ENCODE measurements at places on chromosomes 4 and X.

DNA sequence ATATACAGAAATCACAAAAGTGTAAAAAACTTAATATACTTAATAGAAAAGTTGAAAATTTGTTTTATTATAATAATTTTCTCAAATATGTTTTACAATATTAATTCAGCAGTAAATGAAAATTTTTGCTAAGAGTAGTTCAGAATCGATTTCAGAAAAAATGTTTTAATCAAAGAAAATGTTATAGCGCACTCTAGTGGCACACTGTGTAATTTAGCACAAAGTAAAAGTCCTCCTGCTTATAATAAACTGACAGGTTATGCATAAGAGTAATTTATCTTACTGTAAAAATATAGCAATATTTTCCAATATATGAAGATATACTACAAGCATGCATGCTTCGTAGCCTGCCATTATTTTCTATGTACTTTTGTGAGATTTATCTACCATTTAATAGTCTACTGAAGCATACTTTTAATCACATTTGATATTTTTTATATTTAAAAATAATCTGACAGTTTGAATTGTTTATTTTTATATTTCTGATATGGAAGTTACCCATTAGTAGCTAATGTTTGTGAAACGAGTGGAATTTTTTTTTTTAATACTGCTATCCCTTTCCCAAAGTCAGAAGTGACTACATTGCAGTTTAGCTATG, 217.9 kb upstream of the KLHL4 start:
- no peak for ATAC-seq

DNA sequence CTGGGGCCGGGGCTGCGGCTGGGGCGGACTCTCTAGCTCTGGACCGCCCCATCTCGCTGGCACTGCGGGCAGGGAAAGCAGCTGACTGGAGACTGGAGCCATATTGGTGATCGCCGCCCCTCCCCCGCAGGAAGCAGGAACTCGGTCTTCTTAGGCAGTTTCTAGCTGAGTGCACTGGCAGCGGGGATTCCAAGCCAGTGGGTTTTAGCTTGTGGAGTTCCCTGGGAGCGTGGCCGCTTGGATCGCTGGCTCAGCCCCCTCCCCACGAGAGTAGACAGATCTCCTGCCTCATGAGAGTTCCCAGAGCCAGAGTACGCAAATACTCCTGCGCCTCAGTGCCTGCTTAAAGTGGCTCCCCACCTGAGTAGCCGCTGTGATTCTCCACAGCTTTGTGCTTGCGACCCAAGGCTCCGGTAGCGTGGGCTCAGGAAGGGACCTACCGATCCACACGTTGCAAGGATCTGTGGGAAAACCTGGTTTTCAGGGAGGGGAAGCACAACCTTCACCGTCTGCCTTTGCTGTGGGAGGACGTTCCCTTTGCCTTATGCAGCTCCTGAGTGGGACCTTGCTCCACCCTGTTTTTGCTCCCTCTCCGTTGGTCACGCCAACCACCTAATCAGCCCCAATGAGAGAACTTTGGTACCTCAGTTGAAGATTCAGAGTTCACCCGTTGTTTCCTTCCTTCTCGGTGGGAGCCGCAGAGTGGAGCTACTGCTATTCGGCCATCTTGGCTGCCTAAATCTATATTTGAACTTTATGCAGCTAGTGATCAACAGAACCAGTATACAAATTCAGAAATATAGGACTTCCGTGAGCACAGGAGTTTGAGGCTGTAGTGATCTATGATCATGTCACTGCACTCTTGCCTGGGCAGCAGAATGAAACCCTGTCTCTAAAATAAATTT, 803.9 kb upstream of the PCDH10 start:
- ATAC-seq: no peak

GRCh38 chr4:126267689-126268088, 952.9 kb downstream of the FAT4 start:
- no peak for ATAC-seq

- ATAC-seq: no peak
Measured at GRCh38 chr4:10741961-10742699, 57.6 kb upstream of the CLNK start.

GRCh38 chrX:149131774-149132173, 373.3 kb downstream of the IDS start:
- no peak for ATAC-seq

DNA sequence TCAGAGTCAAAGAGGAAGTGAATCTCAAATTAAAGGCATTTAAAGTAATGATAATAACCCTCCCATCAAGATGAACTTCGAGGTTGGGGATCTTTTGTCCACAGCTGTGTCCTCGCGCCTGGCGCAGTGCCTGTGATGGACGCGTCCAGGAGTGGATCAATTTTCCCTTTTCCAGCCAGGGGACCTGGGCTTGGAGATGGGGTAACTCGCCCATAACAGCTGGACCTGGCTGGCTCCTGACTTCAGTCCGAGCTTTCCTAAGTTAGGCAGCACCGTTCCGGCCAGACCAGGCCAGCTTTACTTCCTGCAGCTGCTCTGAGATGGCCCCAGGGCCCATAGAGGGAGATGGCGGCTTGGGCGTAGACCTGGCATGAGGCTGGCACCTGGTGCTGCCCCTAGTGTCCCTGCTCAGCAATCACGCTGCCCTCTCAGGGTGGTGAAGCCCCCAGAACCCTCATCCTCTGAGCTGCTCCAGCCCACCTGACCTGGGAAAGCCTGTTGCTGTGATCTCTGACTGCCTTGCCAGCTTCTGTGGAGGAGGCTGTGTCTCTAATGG, 23.9 kb downstream of the ADRA2C start:
- no peak for ATAC-seq

GRCh38 chrX:16827225-16827624, 41.0 kb downstream of the TXLNG start:
- ATAC-seq: no peak

GRCh38 chrX:70032792-70033191, 16.9 kb downstream of the AWAT2 start:
- no peak for ATAC-seq

DNA sequence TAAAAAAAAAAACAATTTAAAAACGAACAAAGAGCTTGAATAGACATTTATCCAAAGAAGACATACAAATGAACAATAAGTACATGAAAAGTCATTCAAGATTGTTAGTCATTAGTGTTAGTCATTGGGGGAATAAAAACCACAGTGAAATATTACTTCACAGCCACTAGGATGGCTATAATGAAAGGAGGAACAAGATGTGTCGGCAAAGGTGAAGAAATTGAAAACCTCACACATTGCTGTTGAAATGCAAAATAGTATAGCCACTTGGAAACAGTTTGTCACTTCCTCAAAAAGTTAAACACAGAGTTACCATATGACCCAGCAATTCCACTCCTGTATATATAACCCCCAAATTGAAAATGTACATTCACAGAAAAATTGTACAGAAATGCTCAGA, 45.2 kb upstream of the SLC39A8 start:
- ATAC-seq: peak; percentile 31

DNA sequence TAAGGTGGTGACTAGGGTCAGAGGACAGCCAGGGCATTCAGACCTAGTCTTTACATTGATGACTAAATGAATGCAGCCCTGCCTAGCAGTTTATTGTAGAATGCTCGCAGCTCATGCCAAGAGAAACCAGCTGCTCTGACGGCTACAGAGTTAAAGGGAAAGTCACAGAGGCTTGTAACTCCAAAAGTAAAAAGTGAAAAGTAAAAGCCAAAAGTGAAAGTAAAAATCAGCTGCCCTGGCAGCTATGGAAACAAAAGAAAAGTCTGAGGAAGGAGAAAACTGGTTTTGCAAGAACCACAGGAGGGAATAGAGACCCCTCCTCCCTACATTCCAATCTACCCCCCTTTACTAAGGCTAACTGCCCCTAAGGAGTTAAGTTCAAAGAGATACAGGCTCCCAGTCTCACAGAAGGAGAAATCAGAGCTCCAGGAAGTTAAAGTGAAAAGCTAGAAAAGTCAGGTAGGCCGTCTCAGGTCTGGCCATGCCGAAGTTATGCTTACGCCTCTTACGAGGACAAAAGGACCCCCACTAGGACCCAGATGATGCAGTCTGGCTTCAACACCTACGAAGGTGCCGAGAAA, 6.0 kb downstream of the GAGE10 start:
- ATAC-seq: no peak

- no peak for ATAC-seq
Measured at GRCh38 chr4:153074936-153075630, 129.2 kb upstream of the TRIM2 start.

DNA sequence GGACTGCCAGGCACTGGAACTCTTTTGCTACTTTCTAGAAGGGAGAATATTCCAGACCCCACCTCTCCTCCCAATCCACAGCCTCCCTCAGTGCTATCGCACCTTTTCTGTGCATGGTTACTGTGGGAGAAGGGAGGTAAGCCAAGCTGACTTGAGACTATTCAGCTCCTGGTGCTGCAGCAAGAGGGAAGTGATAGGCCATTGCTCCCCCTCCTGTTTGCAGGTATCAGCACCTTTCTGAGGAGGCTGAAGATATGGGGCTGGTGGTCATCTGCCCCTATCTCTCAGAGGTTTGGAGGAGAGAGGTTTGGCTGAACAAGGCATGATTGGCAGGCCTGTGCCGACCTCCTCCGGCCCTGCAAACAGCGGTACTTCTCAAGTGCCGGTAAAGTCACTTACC, 103.3 kb upstream of the GATB start:
- no peak for ATAC-seq

GRCh38 chr4:87278335-87278794, 44.3 kb downstream of the HSD17B13 start:
- no peak for ATAC-seq

- peak; percentile 82 for ATAC-seq
Measured at GRCh38 chr4:112563431-112564200, 47.6 kb upstream of the NEUROG2 start.

DNA sequence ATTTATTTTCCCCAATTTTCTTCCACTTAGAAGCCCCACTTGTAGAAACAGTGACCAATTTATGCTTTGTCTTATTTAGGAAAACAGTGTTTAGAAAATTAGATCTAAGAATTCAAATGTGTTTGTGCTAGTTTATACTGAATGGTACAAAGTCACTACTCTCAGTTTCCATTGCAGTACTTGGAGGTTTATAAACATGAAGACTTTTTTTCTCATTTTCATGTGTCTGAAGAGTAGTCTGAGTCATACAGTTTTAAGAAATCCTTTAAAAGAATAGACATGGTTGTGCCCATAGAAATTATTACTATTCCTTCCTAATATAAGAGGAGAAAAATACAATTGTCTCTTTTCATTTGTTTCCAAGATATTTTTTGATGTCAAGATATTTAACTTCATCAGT, 458.7 kb downstream of the NAF1 start:
- ATAC-seq: no peak

- ATAC-seq: peak; percentile 9
Measured at GRCh38 chrX:129983575-129984110, 1.2 kb downstream of the BCORL1 start.

All from motor neuron (in vitro differentiated cells).